ENCODE measurements at places on chromosomes 5 and 9.

GRCh38 chr5:36874465-36874864, 2.1 kb upstream of the NIPBL start:
- peak; percentile 20 for DNase-seq

GRCh38 chr9:22169727-22170503, 160.8 kb upstream of the CDKN2B start:
- no peak for DNase-seq

DNA sequence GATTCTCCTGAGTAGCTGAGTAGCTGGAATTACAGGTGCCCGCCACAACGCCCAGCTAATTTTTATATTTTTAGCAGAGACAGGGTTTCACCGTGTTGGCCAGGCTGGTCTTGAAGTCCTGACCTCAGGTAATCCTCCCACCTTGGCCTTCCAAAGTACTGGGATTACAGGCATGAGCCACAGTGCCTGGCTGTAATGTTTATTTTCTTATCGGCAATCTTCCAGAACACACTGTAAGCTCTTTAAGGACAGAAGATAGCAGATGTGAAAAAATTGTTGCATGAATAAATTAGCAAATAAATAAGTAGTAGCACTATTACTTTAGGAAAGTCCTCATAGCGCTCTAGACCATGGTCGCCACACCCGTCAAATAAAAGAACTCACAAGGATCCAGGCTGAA, 100.5 kb downstream of the ENC1 start:
- DNase-seq, result peak; percentile 23

- DNase-seq, result peak; percentile 91
These were observed 11.0 kb downstream of the TRIO start for GRCh38 chr5:14153932-14154731.

DNA sequence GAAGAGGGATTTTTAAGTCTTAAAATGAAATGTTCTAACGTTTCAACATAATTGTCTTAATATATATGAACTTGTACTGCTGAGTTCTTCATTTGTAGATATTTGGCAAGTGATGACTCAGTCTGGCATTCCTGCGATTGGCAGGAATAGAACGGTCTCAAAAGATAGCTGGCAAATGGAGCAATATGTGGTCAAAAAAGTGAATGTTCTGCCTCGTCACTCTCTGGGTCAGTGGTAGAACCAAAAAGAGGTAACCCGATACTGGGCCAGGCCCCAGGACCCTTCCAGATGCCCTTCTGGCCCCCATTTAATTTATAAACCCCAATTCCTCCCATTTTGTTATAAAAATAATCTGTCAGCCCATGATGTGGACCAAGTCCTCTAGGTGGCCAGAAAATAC, 39.2 kb downstream of the ZNF366 start:
- peak; percentile 71 for DNase-seq

GRCh38 chr9:70389621-70390266, 24.7 kb downstream of the KLF9 start:
- DNase-seq, result peak; percentile 76

All from astrocyte of the hippocampus (primary cell).